ENCODE measurements at places on chromosomes 3 and 15.

DNA sequence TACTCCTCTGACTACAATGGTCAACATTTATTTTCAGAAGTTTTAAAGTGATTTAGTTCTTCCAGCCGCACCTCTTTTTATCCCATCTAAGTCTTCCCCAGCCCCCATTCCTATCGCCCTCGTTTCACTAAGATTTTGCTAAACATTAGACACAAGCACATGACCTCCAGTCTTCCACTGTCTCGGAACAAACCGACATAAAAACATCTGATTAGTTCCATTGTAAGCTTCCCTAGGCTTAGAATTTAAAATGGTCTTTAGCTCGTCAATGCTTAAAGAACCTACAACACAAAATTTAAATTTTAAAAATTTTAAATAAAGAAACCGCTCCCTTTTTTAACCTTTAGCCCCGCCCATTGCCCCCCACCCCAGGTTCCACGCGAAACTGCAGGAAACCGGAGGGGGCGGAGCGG, 284 bp upstream of the TSC22D2 start:
- no peak for DNase-seq

DNA sequence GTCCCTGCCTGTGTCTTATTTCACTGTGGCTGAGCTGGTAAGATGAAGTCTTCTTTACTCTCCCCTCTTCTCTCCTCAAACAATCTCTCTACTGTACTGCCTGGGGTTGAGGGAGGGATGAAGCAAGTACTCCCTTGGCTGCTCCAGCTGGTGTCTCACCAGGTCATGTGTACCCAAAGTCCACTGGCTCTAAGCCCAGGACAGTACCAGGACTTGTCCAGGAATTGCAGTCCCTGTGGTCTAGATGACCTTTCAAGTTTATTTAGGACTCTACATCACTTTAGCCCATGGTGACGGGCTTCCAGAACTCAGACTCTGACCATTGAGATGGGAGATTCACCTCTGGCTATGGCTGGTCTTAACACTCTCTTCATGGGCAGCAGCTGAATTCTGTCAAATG, 17.5 kb upstream of the SLC27A2 start:
- DNase-seq, result no peak

DNA sequence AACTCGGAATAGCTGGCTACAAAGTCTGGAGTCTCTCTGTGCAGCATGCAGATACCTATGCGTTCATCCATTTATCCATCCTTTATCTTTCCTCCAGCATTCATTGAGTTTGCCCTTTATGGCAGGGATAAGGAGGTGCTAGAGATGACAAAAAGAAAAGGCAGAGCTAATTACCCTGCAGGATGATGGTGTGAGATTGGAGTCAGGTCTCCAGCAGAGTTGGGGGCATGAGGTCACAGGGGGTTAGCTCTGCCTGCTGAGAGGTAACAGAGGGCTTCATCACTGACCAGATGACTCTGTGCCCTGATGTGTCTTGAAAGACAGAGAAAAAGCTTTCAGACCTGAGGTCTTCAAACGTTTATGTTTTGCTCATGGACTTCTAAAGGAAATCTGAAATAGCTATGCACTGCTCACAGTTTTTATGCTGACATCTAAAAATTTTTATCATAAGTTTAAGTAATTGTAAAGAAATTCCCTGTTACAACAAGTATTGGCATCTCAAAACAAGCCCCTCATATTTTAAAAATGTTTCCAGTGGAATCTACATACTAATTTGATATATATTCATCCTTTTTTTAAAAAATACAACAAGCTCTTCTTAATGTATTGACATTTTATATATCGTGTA, 132.3 kb upstream of the ANKRD28 start:
- no peak for DNase-seq

GRCh38 chr3:11950576-11950975, 53.6 kb upstream of the SYN2 start:
- no peak for DNase-seq

GRCh38 chr15:22947101-22948000, 32.8 kb downstream of the CYFIP1 start:
- no peak for DNase-seq

- DNase-seq, result no peak
These were observed 28.6 kb downstream of the TASOR start for GRCh38 chr3:56654460-56654859.

DNA sequence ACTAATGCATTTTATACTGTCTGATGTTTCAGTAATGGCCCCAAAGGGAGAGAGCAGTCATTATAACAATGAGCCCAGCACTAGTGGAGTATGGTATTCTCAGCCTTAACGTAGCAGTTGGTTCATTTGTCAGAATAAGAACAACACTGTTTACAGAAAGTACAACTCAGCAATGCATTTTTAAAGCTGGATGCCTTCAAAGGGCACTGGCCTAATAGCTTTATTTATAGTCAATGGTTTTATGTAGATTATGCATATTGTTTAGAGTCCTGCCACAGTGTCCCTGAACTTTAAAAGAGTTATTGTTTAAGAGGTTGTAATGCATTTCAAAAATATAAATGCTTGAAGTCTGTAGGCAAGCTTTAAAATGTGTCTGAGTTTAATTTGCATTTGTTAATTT, 211.1 kb downstream of the MCTP2 start:
- DNase-seq, result no peak

DNA sequence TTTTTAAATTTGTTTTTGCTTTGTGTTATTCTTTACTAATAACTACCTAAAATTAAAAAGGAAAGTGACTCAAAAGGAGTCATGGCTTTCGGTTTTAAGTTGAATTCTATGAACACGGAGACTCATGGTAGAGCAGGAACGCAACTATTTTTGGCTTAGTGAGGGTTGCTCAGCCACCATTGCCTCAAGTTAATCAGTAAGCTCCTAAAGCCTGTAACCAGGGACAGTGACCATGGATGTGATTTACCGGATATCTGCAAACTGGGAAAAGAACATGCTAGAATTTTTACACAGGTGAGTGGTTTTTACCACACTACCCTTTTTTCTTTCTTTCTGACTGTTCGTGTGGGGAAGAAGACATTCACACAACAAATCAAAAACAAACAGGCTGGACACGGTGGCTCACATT, 11.8 kb downstream of the SLC12A8 start:
- DNase-seq, result no peak

- no peak for DNase-seq
These were observed 4.8 kb downstream of the SRGAP3 start for GRCh38 chr3:9244495-9245183.

- no peak for DNase-seq
These were observed 91.2 kb downstream of the AQP9 start for GRCh38 chr15:58229297-58229768.

- DNase-seq, result no peak
These were observed 290.2 kb upstream of the KCNMB2 start for GRCh38 chr3:178246004-178246403.
